ENCODE measurements at places on chromosomes 5 and 9.

GRCh38 chr9:75823151-75823550 is 67.3 kb upstream of the PCSK5 start:
- no peak for DNase-seq

GRCh38 chr9:129287619-129288305 is 109.7 kb upstream of the IER5L start:
- DNase-seq = no peak

- no peak for DNase-seq
These were observed 23.3 kb downstream of the NIPBL start for GRCh38 chr5:36899860-36900259.

DNA sequence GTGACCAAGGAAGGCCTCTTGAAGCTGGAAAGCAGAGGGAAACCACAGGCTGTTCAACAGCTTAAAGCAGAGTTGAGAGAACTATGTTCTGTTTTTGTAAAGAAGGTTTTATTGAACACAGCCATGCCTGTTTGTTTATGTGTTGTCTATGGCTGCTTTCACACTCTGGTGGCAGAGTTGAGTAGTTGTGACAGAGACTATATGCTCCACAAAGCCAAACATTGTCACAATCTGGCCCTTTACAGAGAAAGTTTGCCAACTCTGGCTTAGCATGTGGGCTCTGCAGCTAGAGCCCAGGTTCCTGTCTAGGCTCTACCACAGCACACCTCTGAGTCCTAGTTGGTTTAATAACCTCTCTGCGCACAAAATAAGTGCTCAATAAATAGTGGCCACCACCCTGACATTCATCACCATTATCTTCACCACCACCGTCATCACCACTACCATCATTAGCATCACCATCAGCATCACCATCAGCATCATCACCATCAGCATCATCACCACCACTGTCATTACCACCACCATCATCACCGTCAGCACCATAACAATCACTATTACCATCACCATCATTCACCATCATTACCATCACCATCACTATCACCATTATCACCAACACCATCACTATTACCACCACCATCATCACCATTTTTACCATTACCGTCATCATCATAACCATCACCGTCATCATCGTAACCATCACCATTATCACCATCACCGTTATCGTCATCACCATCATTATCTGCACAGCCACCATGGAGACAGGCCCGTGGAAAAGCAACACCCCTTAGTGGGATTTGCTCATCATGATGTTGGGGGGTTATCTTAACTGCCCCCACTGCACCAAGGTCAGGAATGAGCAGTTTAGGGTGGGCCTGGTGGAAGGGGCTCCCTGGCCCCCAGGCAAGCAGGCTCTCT is 18.3 kb downstream of the AKNA start:
- DNase-seq = no peak

GRCh38 chr5:429453-430188 is 13.4 kb upstream of the EXOC3 start:
- DNase-seq = no peak

GRCh38 chr5:77066823-77067442 is 20.2 kb downstream of the ZBED3 start:
- no peak for DNase-seq

DNA sequence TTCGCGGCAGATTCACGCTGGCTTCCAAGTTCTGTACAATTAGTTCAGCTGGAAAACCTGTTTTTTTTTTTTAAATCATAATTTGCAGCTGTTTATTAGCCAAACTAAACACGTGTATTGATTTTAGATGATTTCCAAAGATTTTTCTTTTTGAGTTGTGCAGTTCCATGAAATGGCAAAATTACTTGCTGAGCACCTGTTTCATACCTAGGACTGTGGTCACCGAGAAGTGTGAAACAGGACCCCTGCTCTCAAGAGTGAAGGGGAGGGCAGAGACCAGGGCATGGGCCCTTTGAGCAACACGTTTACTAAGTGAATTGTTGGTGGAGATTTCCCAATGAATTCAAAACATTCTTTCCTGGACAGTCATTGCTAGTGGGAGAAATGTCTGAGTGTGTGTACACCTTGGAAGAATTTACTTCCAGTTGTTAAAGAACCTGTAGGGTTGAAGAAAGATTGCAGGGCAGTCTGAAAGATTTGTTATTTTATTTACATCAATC is 688 bp downstream of the SNX24 start:
- DNase-seq = no peak

DNA sequence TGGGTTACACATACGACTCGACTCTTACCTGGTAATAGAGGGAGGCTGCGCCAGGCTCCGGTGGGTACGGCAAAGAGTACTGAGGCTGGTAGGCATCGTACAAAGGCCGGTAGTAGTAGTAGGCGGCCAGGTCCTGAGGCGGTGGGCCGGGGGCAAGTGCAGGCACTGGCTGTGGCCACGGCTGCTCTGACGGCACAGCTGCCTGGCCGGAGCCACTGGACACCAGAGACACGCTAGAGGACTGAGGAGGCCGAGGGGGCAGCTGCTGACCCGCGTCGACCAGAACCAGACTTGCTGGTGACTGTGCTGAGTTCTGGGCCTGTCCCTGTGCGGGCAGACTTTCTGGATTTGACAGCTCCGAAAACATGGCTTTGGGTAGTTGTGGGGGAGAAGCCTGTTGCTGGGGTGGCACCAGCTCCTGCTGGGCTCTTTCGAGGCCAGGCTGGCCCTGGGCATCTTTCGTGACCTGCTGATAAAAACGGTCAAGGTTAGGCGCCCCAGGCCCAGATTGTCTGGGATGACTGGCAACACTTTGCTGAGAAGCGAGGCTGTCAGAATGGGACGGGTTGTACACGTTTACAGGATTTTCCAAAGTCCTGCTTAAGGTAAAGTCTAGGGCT is 8.7 kb downstream of the SEC16A start:
- DNase-seq = no peak

DNA sequence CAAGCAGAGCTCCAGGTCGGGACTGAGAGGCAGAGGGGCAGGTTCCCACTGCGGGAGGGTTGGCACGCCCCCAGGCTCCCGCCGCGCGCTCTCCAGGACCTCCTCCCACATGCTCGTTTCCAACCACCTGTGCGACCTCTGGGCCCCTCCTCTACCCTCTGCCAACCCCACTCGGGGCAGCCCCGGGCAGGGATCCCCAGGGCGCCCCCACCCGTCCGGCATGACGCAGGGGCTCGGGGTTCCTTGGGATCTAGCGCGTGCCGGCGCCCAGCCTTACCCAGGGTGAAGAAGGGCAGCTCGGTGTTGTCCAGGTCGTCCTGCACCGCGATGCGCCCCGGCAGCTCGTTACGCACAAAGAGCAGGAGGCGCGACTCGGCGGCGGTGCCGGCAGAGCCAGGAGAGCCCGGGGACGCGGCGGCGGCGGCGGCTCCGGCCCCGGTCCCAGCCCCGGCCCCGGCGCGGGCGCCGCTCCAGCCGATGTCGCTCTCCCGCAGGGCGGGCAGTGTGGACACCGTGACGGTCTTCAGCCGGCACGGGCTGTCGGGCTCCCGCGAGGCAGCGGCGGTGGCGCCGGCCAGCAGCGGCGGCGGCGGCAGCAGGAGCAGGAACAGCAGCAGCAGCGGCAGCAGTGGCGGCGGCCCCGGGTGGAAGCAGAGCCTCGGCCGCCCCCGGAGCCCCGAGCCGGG is 494 bp downstream of the ASTN2 start:
- DNase-seq = no peak

GRCh38 chr5:59001154-59001553 is 418.3 kb downstream of the RAB3C start:
- no peak for DNase-seq

GRCh38 chr9:95733741-95734666 is 141.5 kb upstream of the ERCC6L2 start:
- no peak for DNase-seq

DNA sequence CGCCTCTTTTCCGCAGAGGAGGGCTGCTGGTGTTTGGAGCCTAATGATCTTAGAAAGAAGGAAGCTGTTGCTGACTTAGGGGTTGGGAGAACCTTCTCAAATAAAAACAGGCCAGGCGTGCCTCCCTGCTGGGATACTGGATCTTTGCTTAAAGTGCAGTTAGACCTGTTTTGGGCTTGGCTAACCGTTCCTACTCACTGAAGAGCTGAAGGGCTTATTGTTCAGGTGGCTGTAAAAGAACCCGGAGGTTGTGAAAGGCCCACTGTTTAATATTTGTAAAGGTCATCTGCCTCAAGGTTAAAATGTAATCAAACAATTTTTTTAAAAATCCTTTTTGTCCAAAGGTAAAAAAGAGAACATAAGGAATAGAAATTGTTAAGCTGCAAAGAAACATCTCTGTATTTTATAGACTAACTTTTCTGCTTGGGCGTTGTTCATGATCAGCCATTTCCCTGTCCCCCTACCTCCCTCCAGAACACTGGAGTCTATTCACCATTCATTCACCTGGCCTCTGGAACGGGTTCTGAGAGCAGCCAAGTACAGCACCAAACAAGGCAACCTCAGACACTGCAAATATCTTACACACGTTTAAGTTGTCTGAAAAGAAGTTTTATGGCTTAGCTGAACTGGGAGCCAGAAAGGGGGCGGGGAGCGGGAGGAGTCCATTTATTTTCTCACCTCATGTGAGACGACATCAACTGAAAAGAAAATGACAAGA is 18.6 kb upstream of the MTMR12 start:
- DNase-seq = no peak

DNA sequence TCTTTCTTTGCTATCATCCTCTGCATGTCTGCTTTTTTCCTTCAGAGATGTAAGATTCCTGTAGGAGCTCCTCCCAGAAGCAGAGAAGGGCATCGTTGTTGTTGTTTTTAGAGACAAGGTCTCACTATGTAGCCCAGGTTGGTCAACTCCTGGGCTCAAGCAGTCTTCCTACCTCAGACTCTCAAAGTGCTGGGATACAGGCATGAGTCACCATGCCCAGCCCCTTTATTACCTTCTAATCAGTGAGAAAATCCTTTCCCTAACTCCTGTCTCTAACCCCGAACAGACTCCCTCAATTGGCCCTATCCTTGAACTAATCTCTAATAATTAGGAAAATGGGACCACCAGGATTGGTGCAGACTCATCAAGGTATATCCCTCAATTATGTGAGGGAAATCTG is 64.4 kb downstream of the GALNT10 start:
- DNase-seq = no peak

DNA sequence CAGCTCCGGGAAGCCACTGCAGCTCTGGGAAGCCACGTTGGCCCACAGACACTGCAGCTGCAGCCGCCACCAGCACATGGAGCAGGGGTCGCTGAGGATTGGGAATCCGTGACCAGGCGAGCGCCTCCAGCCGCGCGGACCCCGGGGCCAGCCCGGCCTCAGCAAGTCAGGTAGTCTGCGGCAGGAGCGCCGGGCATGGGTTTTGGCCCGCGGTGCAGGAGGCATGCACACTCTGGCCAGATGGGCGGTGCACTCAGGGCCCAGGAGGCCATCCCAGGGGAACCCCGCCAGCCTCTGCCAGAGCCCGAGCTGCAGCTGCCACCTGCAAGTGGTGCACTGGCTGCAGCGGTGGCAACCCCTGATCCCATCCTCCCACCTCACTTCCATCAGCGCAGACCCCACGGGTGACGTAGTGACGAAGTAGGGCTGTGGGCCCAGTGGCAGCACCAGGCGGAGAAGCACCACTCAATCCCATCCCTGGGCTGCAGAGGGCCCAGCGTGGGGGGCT is 368.3 kb upstream of the SPATA31A5 start:
- DNase-seq = no peak

DNA sequence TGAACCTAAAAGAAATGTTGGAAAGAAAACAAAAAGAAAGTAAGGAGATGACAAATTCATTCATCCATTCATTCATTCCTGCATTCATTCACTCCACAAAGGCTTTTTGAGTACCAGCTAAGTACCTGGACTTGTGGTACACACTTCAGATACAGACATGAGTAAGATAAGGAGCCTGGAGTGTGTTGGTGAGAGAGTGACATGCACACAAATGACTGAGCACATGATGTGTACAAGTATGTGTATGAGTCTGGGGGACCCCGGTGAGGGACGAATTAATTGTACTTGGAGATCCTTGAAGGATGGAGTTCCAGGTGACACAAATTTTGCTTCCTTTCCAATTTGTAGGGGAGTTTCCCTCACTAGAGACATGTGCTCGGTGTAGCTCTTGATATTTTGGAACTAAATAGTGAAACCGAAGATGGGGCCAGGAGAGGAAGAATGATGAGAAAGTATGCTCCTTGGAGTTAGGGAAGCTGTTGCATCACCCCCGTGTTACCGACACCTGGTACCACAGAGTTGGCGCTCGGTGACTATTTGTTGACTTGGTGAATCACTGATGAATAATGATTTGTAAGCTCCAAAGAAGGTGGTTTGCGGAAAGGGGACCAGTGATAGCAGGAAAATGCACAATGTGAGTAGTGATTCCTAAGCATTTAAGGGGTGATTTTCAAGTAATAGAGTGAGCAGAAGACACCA is 509.8 kb downstream of the CCDC171 start:
- no peak for DNase-seq

GRCh38 chr9:17627641-17628040 is 48.8 kb downstream of the SH3GL2 start:
- no peak for DNase-seq

DNA sequence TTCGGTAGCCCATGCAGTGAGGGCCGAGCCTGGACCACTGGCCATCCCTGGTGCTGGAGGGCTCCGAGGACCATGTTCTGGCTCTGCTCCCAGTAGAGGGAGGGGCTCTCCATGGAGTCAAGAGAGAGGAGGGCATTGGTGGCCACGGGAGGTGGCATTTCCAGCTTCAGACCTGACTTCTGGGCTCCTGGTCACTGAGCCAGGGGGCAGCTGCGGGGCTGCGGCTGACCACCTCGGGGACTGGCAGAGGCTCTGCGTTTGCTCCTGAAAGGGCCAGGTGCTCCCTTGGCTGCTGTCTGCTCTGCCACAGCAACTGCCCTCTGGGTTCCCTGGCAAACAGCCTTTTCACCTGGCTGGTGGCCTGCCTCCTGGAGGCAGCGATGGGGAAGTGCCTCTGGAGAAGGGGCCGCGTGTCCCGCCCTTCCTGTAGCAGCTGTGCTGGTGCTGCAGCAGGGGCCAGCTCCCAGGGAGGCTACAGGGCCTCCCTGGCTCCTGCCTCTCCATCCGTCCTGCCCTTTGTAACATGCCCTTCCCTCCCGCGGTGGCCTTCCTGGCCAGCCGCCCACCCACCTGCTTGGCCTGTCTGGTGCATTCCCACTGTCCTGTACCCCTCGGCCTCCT is 144.6 kb downstream of the CACNA1B start:
- no peak for DNase-seq
